Chondrocyte (in vitro differentiated cells): ENCODE measurements at places on chromosomes 6 and 20. TPM values are rescaled to one million over a fixed set of nuclear protein-coding genes. Genes with fewer than 3 reads are reported as not detected.

GRCh38 chr6:149224399-149224798 lies 93.1 kb upstream of the TAB2 start:
- H3K4me3 ChIP-seq: no peak overlapping the region
- H3K27me3 ChIP-seq: no peaks in the 10 kb centered on the region
- H3K36me3 ChIP-seq: no peaks in the 10 kb centered on the region
- H3K4me1 ChIP-seq: peaks cover 5% of the 10 kb centered on the region
- DNase-seq: no peak

DNA sequence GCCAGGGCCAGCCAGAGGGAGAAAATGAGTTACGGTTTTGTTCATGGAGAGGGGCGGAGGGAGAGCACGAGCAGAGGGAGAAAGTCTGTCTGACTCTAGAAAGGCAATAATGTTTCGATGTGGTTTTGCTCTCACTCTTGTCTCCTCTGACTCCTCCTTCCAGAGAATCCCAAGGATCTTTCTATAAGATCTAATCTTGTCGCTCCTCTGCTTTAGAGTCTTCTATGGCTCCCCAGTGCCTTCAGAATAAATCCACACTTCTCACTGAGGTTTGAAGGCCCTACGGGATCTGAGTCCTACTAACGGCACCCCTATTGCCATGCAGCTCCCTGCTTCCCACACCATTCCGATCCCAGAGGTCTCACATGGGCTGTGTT lies 66.8 kb downstream of the KCNB1 start:
- peaks cover 57% of the 10 kb centered on the region for H3K4me1 ChIP-seq
- peaks cover 6% of the 10 kb centered on the region for H3K27me3 ChIP-seq
- no peak overlapping the region for H3K4me3 ChIP-seq
- DNase-seq: no peak
- no peaks in the 10 kb centered on the region for H3K36me3 ChIP-seq

- H3K27me3 ChIP-seq: peaks cover 10% of the 10 kb centered on the region
- H3K27ac ChIP-seq: no peak overlapping the region
- no peaks in the 10 kb centered on the region for H3K4me1 ChIP-seq
- no peak overlapping the region for H3K4me3 ChIP-seq
Measured at GRCh38 chr20:16599257-16599656, 26.0 kb upstream of the KIF16B start.

DNA sequence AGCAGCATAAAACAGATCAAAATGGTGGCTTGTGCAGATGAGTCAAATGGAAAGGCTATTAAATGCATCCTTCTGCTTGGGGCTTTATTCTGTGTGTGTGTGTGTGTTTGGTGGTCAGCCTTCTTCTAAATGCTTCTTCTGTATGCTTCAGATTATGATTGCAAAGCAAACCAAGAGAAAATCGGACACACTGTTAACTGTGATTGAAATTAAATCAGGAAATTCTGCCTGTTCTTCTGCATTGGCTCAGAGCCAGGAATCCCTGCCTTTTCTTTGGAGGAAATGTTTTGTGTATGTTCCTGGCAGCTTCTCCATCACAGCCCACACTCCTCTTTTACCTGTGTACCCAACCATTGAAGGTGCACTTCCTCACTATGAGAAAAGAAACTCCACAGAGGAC lies 22.3 kb upstream of the PDE10A start:
- no peak overlapping the region for H3K4me3 ChIP-seq
- H3K36me3 ChIP-seq: peaks cover 2% of the 10 kb centered on the region
- H3K4me1 ChIP-seq: peaks cover 3% of the 10 kb centered on the region
- DNase-seq: no peak

DNA sequence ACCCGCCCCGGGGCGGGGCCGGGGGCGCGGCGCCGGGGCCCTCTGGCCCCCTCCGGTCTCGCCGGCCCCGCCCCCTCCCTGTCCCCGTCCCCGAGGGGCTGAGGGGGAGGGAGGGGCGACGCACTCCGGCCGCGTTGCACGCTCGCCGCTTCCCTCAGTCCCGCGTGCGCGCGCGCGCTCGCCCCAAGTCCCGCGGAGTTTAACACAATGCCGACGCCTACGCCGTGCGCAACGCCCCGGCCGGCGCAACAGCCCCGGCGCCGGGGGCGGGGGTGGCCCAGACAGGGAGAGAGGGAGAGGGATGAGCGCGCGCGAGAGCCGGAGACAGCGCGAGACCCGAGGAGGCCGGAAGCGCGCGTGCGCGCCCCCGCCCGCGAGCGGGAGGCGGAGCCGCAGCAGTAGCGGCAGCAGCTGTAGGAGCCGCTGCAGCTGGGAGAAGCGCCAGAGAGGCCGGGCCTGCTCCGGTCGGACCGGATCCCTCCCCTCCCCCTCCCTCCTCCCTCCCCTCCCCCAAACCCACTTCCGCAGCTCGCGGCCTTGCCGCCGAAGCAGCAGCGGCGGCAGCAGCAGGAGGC lies 996 bp downstream of the ZBTB2 start:
- peak; percentile 99 for DNase-seq
- H3K4me1 ChIP-seq: peaks cover 55% of the 10 kb centered on the region
- no peaks in the 10 kb centered on the region for H3K27me3 ChIP-seq
- no peaks in the 10 kb centered on the region for H3K36me3 ChIP-seq

GRCh38 chr6:162719528-162719927 lies 8.0 kb downstream of the PRKN start:
- H3K4me3 ChIP-seq: no peak overlapping the region
- DNase-seq: no peak
- H3K27ac ChIP-seq: no peak overlapping the region
- H3K4me1 ChIP-seq: peaks cover 6% of the 10 kb centered on the region

DNA sequence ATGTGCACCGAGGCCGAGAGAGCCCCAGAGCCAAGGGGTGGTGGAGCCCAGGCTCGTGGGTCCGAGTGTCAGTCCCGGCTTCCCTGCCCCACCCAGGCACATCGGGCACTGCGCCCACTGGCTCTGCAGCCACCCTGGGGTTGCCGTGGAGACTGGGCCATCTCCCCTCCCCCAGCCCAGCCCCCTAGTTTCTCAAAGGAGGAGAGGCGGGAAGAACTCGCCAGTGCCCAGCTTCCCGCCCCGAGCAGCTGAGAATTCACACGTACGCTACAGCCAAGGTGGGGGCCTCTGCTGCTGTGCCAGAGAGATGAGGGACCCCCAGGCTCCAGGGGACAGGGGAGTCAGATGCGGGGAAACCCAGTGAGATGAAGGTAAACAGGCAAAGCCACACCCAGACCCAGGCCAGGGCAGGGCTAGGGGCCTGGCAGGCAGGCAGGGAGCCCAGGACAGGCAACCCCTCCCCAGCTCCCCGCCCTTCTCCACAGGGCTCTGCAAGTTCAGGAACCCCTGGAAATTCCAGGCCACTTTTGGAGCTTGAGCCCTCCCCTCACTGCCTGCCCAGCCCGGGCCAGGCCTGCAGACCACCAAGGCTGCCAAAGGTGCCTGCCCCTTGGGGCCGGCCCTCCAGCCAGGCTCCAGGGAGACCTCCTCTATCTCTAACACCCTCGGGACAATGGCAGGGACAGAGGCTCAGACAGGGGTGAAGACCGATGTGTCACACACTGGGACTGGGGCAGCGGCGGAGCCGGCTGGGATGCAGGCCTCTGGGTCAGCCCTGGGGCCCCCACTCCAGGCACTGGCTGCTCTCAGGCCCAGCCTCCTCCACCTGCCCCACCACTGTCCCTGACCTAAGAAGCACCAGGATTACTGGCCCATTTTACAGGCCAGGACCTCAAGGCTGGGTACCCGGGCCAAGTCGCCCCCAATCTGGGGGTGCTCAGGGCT lies 6.0 kb downstream of the LAMA5 start:
- no peak overlapping the region for H3K4me3 ChIP-seq
- H3K27ac ChIP-seq: no peak overlapping the region
- peaks cover 1% of the 10 kb centered on the region for H3K36me3 ChIP-seq
- DNase-seq: no peak
- no peaks in the 10 kb centered on the region for H3K27me3 ChIP-seq
- H3K4me1 ChIP-seq: peaks cover 79% of the 10 kb centered on the region

DNA sequence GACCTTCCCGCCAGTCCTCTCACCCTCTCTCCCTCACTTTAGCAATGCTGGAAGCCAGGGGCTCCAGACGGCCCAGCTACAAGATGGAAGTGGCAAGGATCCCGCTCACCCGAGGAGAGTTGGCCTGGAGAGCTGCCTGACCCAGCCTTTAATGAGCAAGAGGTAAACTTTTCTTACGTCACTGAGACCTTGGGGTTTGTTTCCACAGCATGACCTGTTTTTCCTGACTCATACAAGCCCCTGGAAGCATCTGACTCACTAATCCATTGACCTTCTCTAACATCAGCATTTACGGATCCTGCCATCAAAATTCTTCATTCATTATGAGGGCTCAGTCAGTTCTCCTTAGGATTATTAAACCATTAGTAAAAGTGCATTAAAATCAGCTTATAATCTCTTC lies 120.4 kb downstream of the MYLK4 start:
- no peaks in the 10 kb centered on the region for H3K36me3 ChIP-seq
- no peak overlapping the region for H3K4me3 ChIP-seq
- peak overlapping the region; percentile 81 for H3K27ac ChIP-seq

GRCh38 chr6:11701573-11701972 lies 77.0 kb downstream of the ADTRP start:
- H3K27me3 ChIP-seq: no peaks in the 10 kb centered on the region
- no peak for DNase-seq
- H3K4me1 ChIP-seq: peaks cover 8% of the 10 kb centered on the region
- no peak overlapping the region for H3K4me3 ChIP-seq
- no peak overlapping the region for H3K27ac ChIP-seq
- no peaks in the 10 kb centered on the region for H3K36me3 ChIP-seq

DNA sequence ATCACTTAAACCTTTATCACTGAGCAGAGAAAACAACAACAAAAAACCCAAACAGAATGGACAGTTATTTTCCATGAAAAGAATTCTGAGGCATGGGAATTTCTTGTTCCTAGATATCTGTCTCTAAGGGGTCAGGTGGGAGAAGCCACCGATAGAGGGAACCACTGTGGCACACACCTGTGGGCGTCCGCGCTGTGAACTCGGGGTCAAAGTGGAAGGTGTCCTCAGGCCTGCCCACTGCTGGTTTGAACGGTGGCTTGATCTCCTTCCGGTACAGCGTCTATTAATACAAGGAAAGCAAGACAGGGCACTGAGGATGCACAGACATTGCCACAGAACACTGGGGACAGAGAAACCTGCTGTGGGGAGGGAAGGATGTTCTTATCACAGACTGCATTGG lies 76.5 kb upstream of the MPC1 start:
- no peak for DNase-seq
- peaks cover 22% of the 10 kb centered on the region for H3K36me3 ChIP-seq
- H3K4me3 ChIP-seq: no peak overlapping the region

GRCh38 chr6:120700001-120700400 lies 634.3 kb downstream of the TBC1D32 start:
- H3K27ac ChIP-seq: no peak overlapping the region
- no peaks in the 10 kb centered on the region for H3K4me1 ChIP-seq
- DNase-seq: no peak
- H3K27me3 ChIP-seq: no peaks in the 10 kb centered on the region

GRCh38 chr6:100774681-100775080 lies 106.4 kb downstream of the ASCC3 start:
- no peak overlapping the region for H3K4me3 ChIP-seq
- H3K27ac ChIP-seq: peak overlapping the region; percentile 29
- no peak for DNase-seq
- H3K36me3 ChIP-seq: peaks cover 2% of the 10 kb centered on the region
- H3K27me3 ChIP-seq: no peaks in the 10 kb centered on the region
- H3K4me1 ChIP-seq: peaks cover 16% of the 10 kb centered on the region

GRCh38 chr6:34243901-34244884 lies 4.6 kb downstream of the SMIM29 start:
- peaks cover 43% of the 10 kb centered on the region for H3K4me1 ChIP-seq
- H3K36me3 ChIP-seq: peaks cover 1% of the 10 kb centered on the region

GRCh38 chr20:46458866-46459750 lies 52.7 kb upstream of the ELMO2 start:
- peak overlapping the region; percentile 68 for H3K4me3 ChIP-seq
- no peak overlapping the region for H3K27ac ChIP-seq
- H3K27me3 ChIP-seq: peaks cover 7% of the 10 kb centered on the region
- H3K4me1 ChIP-seq: peaks cover 5% of the 10 kb centered on the region
- no peak for DNase-seq

GRCh38 chr6:80454197-80454596 lies 347.7 kb downstream of the BCKDHB start:
- H3K4me1 ChIP-seq: peaks cover 52% of the 10 kb centered on the region
- H3K4me3 ChIP-seq: no peak overlapping the region
- DNase-seq: no peak
- H3K27ac ChIP-seq: no peak overlapping the region
- H3K36me3 ChIP-seq: no peaks in the 10 kb centered on the region

- H3K27ac ChIP-seq: no peak overlapping the region
- H3K4me1 ChIP-seq: no peaks in the 10 kb centered on the region
- DNase-seq: no peak
- H3K27me3 ChIP-seq: no peaks in the 10 kb centered on the region
- no peaks in the 10 kb centered on the region for H3K36me3 ChIP-seq
- no peak overlapping the region for H3K4me3 ChIP-seq
Measured at GRCh38 chr6:66948106-66948505, 1241.1 kb upstream of the EYS start.

IMPG1 gene
- not detected in 3 replicates for total RNA-seq

RNF144B gene
- 9.6 to 11.2 TPM (median 10.2 TPM) in 3 replicates for total RNA-seq

PRR18 gene
- 0.36 to 0.70 TPM in 2 of 3 replicates, not detected in the other for total RNA-seq

ELOVL4 gene
- 4.4 to 6.1 TPM (median 5.7 TPM) in 3 replicates for total RNA-seq

PNPLA1 gene
- not detected in 3 replicates for total RNA-seq

COL10A1 gene
- 0.10 to 0.21 TPM in 2 of 3 replicates, not detected in the other for total RNA-seq

PAK5 gene
- total RNA-seq: not detected in 3 replicates

NAPB gene
- total RNA-seq: 7.5 to 10.6 TPM (median 8.1 TPM) in 3 replicates
